Hematopoietic multipotent progenitor cell treated with erythropoietin and hydrocortisone succinate and interleukin-3 and kit ligand, for 8 days (in vitro differentiated cells): ENCODE measurements at places on chromosomes 7 and 10.
A peak's percentile ranks its signal among the peaks of the same experiment; 100 is the strongest.

DNA sequence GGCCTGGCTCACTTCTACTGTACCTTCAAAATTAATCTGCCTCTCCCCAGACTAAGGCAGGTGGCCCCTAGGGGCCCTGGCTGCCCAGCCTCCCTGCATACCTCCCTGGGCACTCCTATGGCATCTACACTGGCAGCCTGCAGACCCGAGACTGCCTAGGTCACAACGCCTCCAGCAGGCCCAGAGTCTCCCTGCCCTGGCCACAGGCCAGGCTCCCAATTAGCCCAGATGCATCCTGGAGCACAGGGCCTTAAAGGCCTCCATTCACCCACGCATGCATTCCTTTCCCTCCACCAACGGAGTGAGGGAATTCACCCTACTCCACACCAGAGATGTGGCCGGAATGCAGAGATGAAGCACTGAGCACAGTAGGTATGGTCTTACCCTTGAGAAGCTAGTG lies 1.9 kb downstream of the CHAT start:
- DNase-seq: no peak

- no peak for DNase-seq
These were observed 1.4 kb downstream of the ITGB1 start for GRCh38 chr10:32956365-32957197.

DNA sequence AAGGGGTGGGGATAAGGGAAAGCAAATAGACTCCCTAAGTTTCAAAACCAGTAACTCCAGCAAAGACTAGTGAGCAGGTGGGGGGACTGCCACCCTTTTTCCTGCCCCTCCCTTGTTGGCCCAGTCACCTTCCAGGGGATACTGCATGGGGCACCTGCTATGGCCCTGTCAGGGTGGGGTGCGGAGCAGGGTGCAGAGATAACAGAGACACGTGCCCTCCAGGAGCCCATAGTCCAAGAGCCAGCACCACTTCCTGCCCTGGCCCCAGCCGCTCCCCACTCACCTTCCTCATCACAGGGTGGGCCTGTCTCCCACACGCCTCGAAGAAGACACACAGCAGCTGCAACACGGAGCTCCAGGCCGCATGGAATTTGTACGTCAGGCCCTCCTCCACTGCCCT lies 20.6 kb downstream of the RRP12 start:
- DNase-seq: no peak

DNA sequence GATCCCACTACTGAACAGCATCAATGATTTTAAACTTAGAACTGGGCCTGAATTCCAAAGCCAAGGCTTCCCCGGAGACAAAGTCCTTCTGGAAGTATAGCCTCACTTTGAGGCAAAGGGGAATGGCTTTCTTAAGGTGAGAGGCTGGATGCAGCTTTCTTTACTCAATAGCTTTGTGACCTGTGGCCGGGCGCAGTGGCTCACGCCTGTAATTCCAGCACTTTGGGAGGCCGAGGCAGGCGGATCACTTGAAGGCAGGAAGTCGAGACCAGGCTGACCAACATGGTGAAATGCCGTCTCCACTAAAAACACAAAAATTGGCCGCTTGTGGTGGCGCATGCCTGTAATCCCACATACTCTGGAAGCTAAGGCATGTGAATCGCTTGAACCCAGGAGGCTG lies 3.2 kb upstream of the FGFR2 start:
- no peak for DNase-seq

DNA sequence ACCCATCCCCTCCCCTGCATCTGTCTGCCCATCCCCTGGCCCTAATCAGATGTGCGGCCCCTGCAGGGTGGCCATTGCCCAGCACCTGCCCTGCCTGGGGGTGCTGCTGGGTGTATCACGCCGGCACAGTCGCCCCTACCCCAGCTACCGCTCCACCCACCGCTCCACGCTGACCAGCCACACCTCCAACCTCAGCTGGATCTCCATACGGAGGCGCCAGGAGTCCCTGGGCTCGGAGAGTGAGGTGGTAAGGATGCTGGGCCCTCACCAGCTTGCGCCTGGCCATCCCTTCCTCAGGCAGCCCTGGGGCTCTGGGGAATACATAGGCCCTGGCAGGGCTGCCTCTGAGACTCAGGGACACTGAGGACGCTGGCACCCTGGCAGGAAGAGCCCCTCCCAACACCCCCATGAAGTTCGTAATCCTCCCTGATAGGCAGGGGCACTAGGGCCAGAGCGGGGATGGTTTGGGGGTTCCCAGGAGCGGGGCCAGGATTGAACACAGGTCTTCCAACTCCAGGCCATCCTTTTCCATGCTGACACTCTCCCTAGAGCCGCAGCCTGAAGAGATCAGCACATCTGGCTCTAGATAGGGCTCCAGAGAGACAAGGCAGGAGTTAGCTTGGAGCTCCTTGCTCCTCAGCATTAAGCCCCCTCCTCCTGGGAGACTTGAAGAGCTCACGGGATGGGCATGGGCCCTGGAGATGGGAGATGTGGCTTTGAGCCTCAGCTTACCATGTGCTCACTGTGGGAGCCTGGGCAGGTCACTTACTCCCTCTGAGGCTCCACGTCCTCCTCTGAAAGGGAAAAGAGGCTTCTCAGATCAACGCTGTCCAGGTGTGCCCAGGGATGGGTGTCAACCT lies 5.9 kb upstream of the LDB3 start:
- no peak for DNase-seq

- no peak for DNase-seq
These were observed 470.7 kb upstream of the KLF6 start for GRCh38 chr10:4255751-4256150.

DNA sequence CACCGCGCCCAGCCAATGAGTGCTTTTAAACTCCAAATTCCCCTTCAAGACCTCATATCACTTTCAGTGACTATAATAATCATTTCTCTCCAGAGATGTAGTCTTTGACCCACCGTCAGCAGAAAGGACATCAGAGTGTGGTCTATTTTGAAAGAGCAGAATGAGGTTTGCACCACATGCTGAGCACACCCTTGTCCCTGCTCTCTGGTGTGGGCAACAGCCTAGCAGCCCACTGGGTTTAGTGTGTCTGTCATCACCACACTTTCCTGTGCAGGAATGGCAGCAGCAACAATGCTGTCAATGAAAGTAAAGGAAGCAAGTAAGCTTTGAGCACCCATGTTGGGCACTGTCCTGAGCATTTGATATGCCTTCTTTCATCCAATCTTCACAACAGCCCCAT lies 122.4 kb downstream of the PLXNA4 start:
- no peak for DNase-seq

DNA sequence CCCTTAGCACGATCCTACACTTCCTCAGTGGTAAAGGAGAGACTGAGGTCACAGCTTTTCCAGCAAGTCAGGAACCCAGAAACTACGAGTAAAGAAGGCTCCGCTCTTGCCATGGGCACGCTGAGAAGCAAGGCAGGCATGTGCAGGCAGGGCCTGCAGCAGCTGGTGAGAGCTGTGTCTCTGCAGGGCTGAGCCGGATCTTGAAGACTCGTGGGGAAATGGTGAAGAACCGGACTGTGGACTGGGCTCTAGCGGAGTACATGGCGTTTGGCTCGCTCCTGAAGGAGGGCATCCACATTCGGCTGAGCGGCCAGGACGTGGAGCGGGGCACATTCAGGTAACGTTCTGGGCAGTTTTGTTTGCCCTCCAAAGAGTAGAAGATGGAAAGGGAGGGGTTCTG lies 51.9 kb upstream of the ZMIZ2 start:
- DNase-seq: no peak

DNA sequence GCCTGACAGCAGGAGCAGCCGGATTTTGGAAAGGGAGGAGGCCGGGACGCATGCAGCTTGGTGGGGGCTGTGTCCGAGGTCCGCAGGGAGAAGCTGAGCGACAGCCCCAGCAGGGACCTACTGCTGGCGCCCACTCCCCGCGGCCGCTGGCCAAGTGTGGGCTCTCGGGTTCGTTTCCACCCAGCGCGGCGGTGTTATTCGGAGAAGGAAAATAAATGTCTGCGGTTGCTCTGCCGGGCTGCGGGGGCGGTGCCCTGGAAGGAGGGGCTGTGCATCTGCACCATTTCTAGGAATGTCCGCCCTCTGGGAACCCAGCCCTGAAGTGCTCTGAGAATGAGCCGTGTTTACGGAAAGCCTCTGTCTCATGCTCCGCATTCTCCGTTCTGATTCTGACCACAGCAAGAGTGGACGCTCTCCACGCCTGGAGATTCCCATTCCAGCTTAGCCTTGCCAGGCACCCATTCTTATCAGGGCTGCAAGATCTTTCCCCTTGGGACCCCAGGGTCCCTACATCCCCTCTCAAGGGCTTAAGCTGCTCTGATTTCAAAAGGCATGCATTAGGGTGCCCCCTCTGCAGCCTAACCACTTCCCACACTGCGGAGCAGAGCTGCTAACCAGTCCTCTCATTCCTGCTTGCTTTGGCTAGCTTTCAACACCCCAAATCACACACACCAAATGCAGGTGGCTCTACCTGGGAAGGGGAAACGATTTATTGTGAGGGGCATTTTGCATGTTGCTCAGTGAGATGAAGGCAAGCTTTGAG lies 256.6 kb upstream of the GLI3 start:
- peak; percentile 9 for DNase-seq

DNA sequence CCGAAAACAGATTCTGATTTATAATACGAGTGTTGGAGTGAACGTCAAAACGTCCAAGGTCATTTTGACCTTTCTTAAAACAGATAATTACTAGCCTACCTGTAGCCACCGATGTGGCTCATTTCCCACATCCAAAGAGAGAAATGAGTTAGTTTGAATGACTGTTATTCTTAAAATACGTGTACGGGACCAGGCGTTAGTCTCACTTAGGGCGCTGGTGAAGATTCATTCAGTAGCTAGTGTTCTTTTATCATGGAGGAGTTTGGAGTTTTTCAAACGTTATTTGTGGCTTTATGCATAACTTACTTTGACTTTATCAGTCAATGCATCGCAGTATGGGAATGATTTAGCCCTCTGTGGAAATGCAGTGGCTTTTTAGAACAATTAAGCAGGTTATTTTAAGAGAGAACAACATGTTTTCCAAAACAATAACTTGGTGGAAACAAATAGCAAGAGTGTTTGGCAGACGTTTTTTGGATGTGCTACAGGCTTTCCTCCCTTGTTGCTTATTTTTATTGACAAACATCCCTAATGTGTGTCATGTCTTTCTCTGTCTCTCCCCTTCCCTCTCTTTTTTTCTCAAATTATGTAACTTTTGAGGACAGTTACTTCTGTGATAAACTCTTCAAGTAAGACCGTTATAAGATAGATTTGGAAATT lies 1.6 kb downstream of the BICC1 start:
- no peak for DNase-seq
